ENCODE measurements at places on chromosomes 1 and 21. TPM values are rescaled to one million over a fixed set of nuclear protein-coding genes. Genes with fewer than 3 reads are reported as not detected.

Gene SELENBP1
- total RNA-seq: not detected

Gene WNT2B
- total RNA-seq: not detected

Gene NOC2L
- 60.5 TPM for total RNA-seq

Gene CHI3L2
- 56.0 TPM for total RNA-seq

Gene RAB13
- total RNA-seq: 0.96 TPM

Gene LRRC3
- total RNA-seq: 5.1 TPM

Gene CDC20
- total RNA-seq: 176 TPM

Gene GBP7
- not detected for total RNA-seq

Gene SMCP
- not detected for total RNA-seq

Gene SPATA45
- not detected for total RNA-seq

Gene HLX
- total RNA-seq: not detected

Gene SYPL2
- not detected for total RNA-seq

Gene CHIA
- not detected for total RNA-seq

Gene CFHR3
- not detected for total RNA-seq

Gene FCRL4
- total RNA-seq: not detected

Gene CCDC181
- total RNA-seq: not detected

Gene HHAT
- total RNA-seq: 1.3 TPM

Gene RGS4
- total RNA-seq: not detected

Gene PPCS
- 46.5 TPM for total RNA-seq

Gene CAPN9
- total RNA-seq: not detected

Gene SLC44A3
- 0.52 TPM for total RNA-seq

Gene EFNA1
- not detected for total RNA-seq

All from activated CD4-positive, alpha-beta T cell treated with anti-CD3 and anti-CD28 coated beads, Interleukin-2, amount 10 ng/mL, durations not matched to agents 7 days and 5 days (primary cell).